Gastroesophageal sphincter (tissue), 4 donors: ENCODE measurements at places on chromosomes 1 and 21. TPM values are rescaled to one million over a fixed set of nuclear protein-coding genes. Genes with fewer than 3 reads are reported as not detected.

DNA sequence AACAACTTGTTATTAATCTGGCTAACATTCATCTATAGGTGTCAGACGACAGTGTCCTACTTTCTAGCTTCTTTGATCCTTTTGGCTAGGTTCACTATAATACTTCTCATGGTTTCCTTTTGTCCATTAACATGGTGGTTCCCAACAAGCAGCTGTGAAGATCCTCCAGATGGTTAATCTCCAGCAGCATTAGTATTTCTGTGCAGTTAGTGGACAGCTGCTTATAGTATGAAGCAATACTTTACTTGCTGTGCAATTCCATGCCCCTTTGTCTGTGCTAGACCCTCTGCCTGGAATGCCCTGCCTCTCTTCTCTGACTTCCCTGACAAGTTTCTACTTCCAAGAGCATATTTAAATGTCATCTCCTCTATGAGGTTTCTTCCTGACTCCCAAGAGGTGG, 41.7 kb upstream of the ARHGAP29 start:
- H3K4me3 ChIP-seq: no peak overlapping the region
- H3K4me1 ChIP-seq: peaks cover 4% of the 10 kb centered on the region
- H3K36me3 ChIP-seq: no peaks in the 10 kb centered on the region
- H3K27ac ChIP-seq: no peak overlapping the region

- H3K4me1 ChIP-seq: no peaks in the 10 kb centered on the region
- no peak overlapping the region for H3K27ac ChIP-seq
- H3K36me3 ChIP-seq: no peaks in the 10 kb centered on the region
- H3K4me3 ChIP-seq: no peak overlapping the region
- H3K27me3 ChIP-seq: no peaks in the 10 kb centered on the region
Measured at GRCh38 chr1:57464756-57465155, 40.9 kb upstream of the DAB1 start.

The CIART gene
- total RNA-seq: 7.9 TPM

DNA sequence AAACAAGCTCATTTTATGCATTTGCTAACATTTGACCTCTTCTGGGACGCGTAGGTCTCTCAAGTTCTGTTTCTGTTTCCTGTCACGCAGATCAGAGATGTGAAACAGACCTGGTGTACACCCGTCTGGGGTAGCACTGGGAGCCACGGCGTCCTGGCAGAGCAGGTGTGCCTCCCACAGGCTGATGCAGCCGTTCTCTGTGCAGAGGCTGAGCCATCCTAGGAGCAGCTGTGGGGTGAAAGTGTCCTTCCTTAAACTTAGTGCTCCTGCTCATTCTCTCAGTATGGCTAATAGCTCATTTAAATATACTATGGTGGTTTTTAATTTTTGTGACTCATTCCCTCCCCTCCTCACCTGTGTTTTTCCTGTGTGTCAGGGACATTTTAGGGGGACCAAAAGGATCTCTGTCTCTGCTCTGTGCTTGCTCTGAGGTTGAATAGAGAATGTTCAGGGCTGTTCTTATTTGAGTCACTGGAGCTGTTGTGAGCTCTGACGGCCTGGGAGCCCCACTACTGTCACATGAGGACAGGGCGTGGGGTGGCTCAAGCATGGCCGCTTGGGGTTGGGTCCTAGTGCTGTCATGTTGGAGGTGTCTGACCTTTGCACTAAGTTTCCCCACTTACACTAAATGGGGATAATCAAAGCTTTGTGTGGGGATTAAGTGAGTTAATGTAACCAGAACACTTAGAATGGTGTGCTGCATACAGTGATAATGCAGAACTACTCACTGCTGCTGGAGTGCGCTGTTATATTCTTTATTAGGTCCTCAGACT, 43.0 kb downstream of the GALNT2 start:
- H3K27ac ChIP-seq: peak overlapping the region; percentile 49
- no peak for ATAC-seq
- H3K4me3 ChIP-seq: no peak overlapping the region
- H3K4me1 ChIP-seq: peaks cover 46% of the 10 kb centered on the region
- H3K27me3 ChIP-seq: no peaks in the 10 kb centered on the region
- H3K36me3 ChIP-seq: no peaks in the 10 kb centered on the region

- no peak overlapping the region for H3K27ac ChIP-seq
- H3K36me3 ChIP-seq: no peaks in the 10 kb centered on the region
- no peak overlapping the region for H3K4me3 ChIP-seq
- peaks cover 7% of the 10 kb centered on the region for H3K4me1 ChIP-seq
- no peaks in the 10 kb centered on the region for H3K27me3 ChIP-seq
- no peak for ATAC-seq
Measured at GRCh38 chr1:53892911-53893310, 1.1 kb upstream of the DIO1 start.

DNA sequence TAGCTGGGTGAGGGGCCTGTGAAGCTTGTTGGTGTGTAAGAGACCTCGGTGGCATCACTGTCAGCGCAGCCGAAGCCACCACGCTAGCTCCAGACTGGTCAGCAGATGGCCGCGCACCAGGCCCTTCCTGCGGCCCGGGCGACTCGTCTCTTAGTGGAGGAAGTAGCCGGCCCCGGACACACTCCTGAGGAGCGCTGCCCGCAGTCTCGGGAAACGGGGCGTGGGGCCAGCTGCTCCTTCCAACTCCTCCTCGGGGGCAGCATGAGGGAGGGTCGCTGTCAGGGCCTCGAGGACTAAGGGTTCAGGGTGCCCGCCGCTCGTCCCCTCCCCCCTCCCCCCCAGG, 20.4 kb downstream of the H3-3A start:
- no peaks in the 10 kb centered on the region for H3K36me3 ChIP-seq
- peak overlapping the region; percentile 78 for H3K4me3 ChIP-seq
- H3K4me1 ChIP-seq: peaks cover 15% of the 10 kb centered on the region
- H3K27ac ChIP-seq: peak overlapping the region; percentile 84
- ATAC-seq: peak; percentile 83

DNA sequence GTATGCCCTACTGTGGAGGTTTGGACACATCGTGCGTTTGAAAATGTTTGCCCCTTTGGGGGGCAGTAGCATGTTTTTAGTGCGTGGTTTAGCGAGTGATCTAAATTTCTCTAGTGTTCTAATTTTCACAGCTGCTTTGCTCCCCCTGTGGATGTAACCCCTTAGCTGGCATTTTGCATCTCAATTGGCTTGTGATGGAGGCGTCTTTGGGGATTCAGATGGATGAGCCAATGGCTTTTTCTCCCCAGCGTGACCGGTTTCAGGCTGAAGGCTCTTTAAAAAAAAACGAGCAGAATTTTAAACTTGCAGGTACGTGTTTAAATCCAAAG, 836 bp downstream of the CDC7 start:
- no peak for ATAC-seq
- H3K27me3 ChIP-seq: no peaks in the 10 kb centered on the region
- H3K36me3 ChIP-seq: no peaks in the 10 kb centered on the region
- H3K4me1 ChIP-seq: peaks cover 8% of the 10 kb centered on the region
- H3K4me3 ChIP-seq: peak overlapping the region; percentile 63

DNA sequence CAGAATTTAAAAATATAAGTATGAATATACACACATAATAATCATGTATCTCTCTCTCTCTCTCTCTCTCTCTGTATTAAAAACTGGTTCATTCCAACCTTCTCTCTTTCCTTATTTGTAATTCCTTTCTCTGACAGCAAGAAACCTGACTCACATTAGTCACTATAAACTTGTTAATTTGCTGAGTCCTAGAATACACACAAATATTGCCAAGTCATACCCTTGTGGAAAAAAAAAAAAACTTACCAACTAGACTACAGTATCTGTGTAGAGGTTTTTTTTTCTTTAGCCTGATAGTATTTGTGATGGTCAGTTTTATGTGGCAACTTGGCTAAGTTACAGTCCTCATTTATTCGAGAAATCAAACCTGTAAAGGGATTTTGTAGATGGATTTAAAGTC, 26.3 kb upstream of the NHLH2 start:
- no peak overlapping the region for H3K27ac ChIP-seq
- no peaks in the 10 kb centered on the region for H3K4me1 ChIP-seq
- ATAC-seq: no peak

GRCh38 chr1:19450811-19451515, 34.4 kb downstream of the CAPZB start:
- ATAC-seq: peak; percentile 59
- H3K36me3 ChIP-seq: no peaks in the 10 kb centered on the region
- H3K4me1 ChIP-seq: peaks cover 100% of the 10 kb centered on the region
- no peak overlapping the region for H3K4me3 ChIP-seq
- H3K27me3 ChIP-seq: no peaks in the 10 kb centered on the region

- no peaks in the 10 kb centered on the region for H3K36me3 ChIP-seq
- H3K4me3 ChIP-seq: no peak overlapping the region
- no peaks in the 10 kb centered on the region for H3K4me1 ChIP-seq
- no peaks in the 10 kb centered on the region for H3K27me3 ChIP-seq
- H3K27ac ChIP-seq: no peak overlapping the region
Measured at GRCh38 chr1:98077691-98078090, 156.9 kb upstream of the DPYD start.

The USH2A gene
- total RNA-seq: not detected

DNA sequence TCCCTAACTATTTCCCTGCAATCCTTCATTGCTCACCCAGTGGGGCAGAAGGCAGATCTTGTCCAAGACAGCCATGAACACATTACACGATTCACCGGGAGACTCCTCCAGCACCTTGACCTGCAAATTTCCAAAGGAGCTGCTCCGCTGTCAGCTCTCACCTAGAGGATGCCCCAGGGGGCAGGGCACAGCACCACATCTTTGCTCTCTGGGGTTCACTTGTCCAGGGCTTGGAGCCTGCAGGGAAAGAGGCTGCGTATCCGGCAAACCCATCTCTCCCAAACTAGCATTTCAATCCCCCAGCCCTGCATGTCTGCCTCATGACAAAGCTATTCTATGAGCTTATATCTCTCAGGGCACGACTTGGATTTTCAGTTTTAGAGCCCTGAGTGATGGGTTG, 35.1 kb upstream of the OLIG2 start:
- no peaks in the 10 kb centered on the region for H3K36me3 ChIP-seq
- no peak overlapping the region for H3K27ac ChIP-seq
- peaks cover 47% of the 10 kb centered on the region for H3K27me3 ChIP-seq
- H3K4me3 ChIP-seq: no peak overlapping the region
- H3K4me1 ChIP-seq: no peaks in the 10 kb centered on the region
- no peak for ATAC-seq

The MYBPHL gene
- total RNA-seq: 0.46 TPM

The RAB3B gene
- under 0.01 TPM for total RNA-seq

- H3K27me3 ChIP-seq: no peaks in the 10 kb centered on the region
- H3K36me3 ChIP-seq: peaks cover 11% of the 10 kb centered on the region
- H3K27ac ChIP-seq: no peak overlapping the region
- no peak for ATAC-seq
- no peaks in the 10 kb centered on the region for H3K4me1 ChIP-seq
- no peak overlapping the region for H3K4me3 ChIP-seq
Measured at GRCh38 chr1:116019653-116020253, 43.4 kb downstream of the SLC22A15 start.

GRCh38 chr1:36208978-36209703, 15.1 kb upstream of the THRAP3 start:
- ATAC-seq: peak; percentile 77
- H3K27me3 ChIP-seq: no peaks in the 10 kb centered on the region
- H3K4me1 ChIP-seq: peaks cover 42% of the 10 kb centered on the region
- no peaks in the 10 kb centered on the region for H3K36me3 ChIP-seq
- peak overlapping the region; percentile 31 for H3K27ac ChIP-seq
